ENCODE measurements at places on chromosomes 12 and 14.

- H3K4me1 ChIP-seq: no peaks in the 10 kb centered on the region
- H3K4me3 ChIP-seq: no peak overlapping the region
- H3K36me3 ChIP-seq: no peaks in the 10 kb centered on the region
- H3K27ac ChIP-seq: no peak overlapping the region
- H3K27me3 ChIP-seq: no peaks in the 10 kb centered on the region
- no peak for DNase-seq
Measured at GRCh38 chr14:88256997-88257950, 65.8 kb downstream of the KCNK10 start.

GRCh38 chr14:23609001-23609400 is 27.2 kb upstream of the DHRS2 start:
- H3K36me3 ChIP-seq: no peaks in the 10 kb centered on the region
- no peak overlapping the region for H3K4me3 ChIP-seq
- H3K27ac ChIP-seq: no peak overlapping the region
- no peaks in the 10 kb centered on the region for H3K27me3 ChIP-seq
- no peak for DNase-seq
- no peaks in the 10 kb centered on the region for H3K4me1 ChIP-seq

DNA sequence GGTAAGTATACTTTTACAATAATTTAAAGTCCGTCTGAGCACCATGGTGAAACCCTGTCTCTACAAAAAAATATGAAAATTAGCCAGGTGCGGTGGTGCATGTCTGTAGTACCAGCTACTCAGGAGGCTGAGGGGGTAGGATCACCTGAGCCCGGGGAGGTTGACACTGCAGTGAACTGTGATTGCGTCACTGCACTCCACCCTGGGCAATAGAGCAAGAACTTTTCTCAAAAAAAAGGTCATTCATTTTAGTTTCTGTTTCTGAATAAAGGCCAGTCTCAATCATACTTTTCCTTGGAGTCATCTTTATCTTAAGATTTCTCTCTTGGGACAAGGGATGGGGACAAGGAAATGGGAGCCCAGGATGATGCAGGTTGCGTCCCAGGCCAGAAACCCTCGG is 12.9 kb downstream of the ANKRD13A start:
- H3K4me3 ChIP-seq: no peak overlapping the region
- H3K27ac ChIP-seq: no peak overlapping the region
- H3K4me1 ChIP-seq: peaks cover 6% of the 10 kb centered on the region
- DNase-seq: no peak
- no peaks in the 10 kb centered on the region for H3K36me3 ChIP-seq
- H3K27me3 ChIP-seq: no peaks in the 10 kb centered on the region

DNA sequence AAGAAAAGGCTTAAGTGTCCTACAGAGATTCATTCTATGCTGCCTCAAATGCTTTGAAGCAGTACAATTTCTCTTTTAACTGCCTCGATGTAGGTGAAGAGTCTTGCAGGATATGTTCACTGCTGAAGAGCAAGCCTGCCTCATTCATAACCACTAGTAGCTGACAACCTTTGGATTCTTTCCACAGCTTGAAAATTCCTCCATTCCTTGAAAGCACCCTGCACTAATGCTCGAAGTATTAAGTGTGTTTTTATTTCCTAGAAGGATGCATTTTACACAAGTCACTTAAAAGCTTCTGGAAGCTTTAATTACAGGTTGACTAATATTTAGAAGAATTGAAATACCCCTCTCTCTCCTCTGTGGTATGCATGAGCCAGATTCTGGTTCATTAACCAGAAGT is 429.4 kb downstream of the DIO2 start:
- H3K4me1 ChIP-seq: no peaks in the 10 kb centered on the region
- H3K27me3 ChIP-seq: no peaks in the 10 kb centered on the region
- no peak overlapping the region for H3K27ac ChIP-seq
- DNase-seq: no peak
- H3K36me3 ChIP-seq: no peaks in the 10 kb centered on the region
- no peak overlapping the region for H3K4me3 ChIP-seq

DNA sequence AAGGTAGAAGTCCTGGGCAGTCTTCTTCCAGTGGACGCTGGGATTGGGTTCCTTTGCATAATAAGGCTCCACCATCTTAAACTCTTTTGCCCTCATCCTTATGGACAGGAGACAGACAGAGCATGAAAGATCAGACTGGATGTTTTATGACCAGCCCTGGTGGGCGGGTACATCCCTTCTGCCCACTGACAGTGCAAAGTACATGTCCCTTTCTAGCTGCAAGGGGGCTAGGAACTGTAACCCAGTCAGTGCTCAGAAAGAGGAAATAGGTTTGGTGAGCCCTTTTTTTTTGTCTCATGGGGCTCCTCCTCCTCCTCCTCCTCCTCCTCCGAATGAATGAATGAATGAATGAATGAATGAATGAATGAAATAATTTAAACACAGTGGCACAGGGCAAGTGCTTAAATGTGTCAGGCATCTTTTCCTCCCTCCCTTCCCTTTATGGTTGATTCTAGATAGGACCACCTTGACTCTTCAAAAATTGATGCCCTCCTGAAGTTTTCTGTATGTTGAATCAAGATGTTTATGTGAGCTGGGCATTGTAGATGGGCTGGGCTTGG is 36.4 kb upstream of the HNF1A start:
- no peak for DNase-seq
- H3K27ac ChIP-seq: no peak overlapping the region
- H3K4me1 ChIP-seq: no peaks in the 10 kb centered on the region
- no peak overlapping the region for H3K4me3 ChIP-seq

- no peaks in the 10 kb centered on the region for H3K4me1 ChIP-seq
- no peaks in the 10 kb centered on the region for H3K36me3 ChIP-seq
- DNase-seq: peak; percentile 39
- H3K27ac ChIP-seq: no peak overlapping the region
- H3K27me3 ChIP-seq: no peaks in the 10 kb centered on the region
Measured at GRCh38 chr12:46770501-46771183, 55.2 kb downstream of the SLC38A4 start.
